AG04449 (cell line): ENCODE measurements at places on chromosomes 11 and 22.

DNA sequence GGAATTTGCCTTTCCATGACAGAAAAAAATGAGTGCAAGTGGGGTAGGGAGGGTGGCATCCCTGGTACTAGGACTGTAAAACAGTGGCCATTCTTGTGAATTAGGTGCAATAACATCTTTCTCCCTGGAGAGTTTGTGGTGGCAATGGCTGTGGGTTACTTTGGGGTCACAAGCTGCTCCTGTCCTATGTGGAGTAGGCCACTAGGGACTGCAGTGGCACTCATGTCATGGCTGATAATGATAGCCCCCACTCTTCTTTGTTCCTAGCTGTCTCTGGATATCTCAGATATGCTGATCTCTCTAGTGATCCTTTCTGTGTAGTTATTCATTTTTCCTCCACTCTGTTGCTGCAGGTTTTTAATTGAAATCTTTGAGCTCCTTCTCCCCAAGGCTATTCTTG lies 270.5 kb upstream of the CHORDC1 start:
- no peak for DNase-seq

DNA sequence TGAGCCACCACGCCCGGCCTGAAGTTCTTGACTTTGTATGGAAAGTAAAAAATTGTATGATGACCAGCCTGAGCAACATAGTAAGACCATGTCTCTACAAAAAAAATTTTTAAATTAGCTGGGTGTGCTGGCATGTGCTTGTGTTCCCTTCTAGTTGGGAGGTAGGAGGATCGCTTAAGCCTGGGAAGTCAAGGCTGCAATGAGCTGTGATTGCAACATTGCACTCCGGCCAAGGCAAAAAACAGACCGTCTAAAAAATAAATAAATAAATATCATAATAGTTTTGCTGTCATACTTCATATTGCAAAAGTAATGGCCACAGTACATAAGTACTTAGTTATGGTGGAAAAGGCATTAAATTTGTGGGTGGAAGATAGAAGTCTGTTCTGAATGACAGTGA lies 3.4 kb downstream of the AGBL2 start:
- DNase-seq = no peak

GRCh38 chr11:121389651-121390050 lies 62.5 kb upstream of the SORL1 start:
- DNase-seq = no peak

DNA sequence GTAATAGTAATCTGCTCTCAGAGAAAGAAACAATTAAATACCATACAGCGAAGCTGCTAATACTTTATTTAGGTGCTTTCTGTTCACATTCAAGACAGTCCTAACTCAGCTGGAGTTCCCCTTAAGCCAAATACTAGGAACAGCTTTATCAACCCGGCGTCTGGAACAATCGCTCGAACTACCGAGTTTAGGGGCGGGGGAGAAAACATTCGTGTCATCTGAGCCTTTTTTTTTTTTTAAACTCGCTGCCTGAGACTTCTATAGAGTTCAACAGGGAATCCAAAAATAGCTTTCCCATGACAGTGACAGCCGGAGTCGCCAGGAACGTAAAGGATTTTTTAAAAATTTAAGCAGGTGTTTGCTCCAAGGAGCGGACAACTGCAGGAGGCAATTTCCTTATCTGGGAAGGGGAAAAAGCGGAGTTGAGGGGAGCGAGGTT lies 852 bp downstream of the TRAF6 start:
- no peak for DNase-seq

GRCh38 chr11:106333678-106334077 lies 256.2 kb downstream of the AASDHPPT start:
- no peak for DNase-seq

GRCh38 chr11:111715142-111715816 lies 50.9 kb downstream of the PPP2R1B start:
- no peak for DNase-seq

GRCh38 chr22:20508815-20509271 lies 1.4 kb downstream of the MED15 start:
- no peak for DNase-seq

DNA sequence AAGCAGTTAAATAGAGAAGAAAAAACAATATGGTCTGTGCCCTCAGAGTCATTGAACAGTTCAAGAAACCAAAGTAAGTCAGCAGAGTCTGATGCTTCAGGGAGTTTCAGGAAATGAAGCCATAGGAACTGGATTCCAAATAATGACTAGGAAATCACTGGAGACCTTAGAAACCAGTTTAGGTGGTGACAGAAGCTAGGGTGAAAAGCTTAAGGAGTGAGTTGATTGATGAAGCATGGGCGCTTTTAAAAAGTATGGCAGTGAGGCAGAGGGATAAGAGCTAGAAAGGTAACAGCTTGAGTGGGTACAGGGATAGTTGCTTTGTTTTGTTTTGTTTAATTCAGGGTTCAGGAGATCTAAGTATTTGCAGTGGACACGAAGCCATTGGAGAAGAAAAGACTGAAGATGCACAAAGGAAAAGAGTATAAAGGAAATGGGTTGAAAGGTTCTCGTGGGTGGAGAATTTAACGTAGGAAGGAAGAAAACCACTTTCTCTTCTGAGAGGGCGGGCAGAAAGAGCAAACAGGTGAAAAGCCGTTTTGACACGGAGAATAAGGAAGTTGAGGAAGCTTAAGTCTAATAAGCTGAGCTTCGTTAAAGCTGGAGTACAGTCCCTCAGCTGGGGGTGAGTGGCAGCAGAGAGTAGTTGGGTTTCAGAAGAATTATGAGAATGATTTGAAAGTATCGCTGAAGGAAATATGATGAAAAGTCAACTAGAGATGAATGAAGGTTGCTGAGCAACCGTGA lies 14.8 kb downstream of the SGSM3 start:
- no peak for DNase-seq

DNA sequence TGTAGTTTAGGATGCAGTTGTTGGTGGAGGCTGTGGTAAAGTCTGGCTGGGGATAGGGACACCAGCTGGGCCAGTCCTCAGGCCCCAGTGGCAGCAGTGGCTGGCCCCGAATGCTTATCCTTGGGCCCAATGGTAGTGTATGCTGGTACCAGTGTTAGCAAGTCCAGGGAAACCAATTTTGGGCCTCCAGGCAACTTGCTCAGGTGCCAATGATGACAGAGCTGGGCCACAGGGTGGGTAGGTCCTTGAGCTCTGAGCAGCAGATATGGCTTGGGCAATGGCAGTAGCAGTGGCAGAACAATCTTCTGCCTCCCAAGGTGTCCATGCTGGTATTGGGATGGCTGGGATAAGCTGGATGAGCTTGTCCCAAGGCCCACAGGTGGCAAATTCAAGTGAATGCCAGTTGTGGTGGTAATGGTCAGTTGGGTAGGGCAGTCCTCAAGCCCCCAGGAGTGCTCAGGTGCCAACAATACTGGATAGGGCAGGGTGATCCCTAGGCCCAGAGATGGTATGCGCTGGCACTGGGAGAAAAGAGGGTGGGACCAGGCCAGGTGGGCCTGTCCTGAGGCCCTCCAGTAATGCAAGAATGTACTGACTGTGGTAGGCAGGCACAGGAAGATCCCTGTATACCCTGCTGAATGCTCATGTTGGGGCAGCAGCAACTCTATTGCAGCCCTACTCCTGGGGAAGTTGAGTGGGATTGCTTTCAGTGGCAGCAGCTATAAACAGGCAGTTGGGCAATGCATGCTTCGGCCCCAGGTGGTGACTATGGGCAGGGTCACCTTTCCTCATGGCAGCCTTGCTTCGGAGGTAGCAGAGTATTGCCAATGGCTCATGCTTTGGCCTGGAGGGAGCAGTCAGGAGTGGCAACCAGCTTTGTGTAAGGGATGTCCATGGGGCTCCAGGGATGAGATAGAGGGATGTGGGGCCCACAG lies 54.7 kb downstream of the KCNQ1OT1 start:
- no peak for DNase-seq

GRCh38 chr11:64742889-64743590 lies 902 bp downstream of the RASGRP2 start:
- no peak for DNase-seq

DNA sequence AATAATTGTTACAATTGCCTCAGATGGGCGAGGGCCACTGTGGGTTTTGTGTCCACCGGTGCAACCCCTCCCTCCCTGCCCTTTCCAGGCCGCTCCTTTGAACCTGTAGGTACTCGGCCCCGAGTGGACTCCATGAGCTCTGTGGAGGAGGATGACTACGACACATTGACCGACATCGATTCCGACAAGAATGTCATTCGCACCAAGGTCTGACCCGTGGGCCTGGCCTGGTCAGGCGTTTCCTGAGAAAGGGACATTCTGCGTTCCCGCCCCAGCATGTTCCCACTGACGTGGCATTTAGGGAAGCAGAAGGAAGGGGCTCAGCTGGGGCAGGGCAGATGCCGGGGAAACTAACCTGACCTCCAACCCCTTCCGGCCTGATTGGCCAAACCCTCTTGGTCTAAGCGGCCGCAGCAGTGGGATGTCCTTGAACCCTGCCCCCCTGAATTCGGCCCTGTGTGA lies 10.1 kb downstream of the SIDT2 start:
- DNase-seq = no peak

- no peak for DNase-seq
These were observed 628.2 kb downstream of the FAM181B start for GRCh38 chr11:82105331-82105998.

GRCh38 chr11:12882670-12883069 lies 126.4 kb upstream of the RASSF10 start:
- DNase-seq = no peak

GRCh38 chr11:134015556-134015955 lies 53.3 kb upstream of the JAM3 start:
- DNase-seq = no peak

- DNase-seq = no peak
These were observed 22.4 kb upstream of the C11orf96 start for GRCh38 chr11:43919852-43920597.

DNA sequence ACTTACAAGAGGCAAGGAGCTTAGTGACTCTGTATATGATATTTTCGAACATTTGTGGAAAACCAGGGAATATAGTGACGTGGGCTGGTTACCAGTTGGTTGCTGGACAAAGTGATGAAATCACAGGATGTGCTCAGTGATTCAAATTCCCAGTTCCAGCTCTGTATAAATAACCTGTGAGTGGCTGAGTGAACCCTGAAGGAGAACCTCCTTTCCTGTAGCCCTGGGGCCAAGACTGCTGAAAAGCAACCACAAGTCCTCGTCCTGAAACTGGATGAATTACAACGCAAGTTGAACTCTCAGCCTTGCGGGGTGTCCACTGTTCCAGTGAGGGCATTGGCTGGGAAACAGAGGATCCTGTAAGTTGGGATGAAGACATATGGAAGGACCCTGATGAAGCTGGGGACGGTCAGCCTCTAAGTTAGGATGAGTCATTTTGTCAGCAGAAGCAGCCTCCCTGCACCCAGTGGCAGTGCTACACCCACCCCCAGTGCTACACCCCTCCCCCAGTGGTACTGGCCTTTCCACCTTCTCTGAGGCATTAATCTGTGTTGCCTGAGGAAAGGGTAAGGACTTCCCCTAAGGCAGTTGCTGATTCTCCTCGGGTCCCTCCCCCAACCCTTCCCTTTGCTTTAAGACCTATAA lies 22.0 kb upstream of the CD81 start:
- DNase-seq = no peak

GRCh38 chr11:76281558-76281906 lies 75.2 kb upstream of the WNT11 start:
- no peak for DNase-seq

- no peak for DNase-seq
These were observed 10.9 kb downstream of the BMAL1 start for GRCh38 chr11:13288375-13289029.

DNA sequence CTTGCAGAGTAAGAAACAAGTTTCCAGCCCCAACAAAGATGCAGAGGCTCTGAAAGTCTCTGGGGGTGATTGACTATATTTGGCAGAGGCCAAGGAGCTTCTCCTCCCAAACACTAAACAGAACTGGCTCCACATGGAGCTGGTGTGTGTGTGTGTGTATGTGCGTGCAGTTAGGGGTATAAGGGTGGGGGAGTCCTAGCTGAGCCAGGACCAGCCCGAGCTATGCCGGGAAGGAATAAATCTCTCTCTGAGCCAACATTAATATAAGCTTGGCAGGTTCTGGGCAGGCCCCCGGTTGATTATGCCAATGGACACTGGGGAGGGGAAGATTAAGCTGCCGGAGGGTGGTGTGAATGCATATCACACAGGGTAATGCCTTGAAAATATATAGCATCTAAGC lies 324.2 kb downstream of the MIAT start:
- DNase-seq = no peak

DNA sequence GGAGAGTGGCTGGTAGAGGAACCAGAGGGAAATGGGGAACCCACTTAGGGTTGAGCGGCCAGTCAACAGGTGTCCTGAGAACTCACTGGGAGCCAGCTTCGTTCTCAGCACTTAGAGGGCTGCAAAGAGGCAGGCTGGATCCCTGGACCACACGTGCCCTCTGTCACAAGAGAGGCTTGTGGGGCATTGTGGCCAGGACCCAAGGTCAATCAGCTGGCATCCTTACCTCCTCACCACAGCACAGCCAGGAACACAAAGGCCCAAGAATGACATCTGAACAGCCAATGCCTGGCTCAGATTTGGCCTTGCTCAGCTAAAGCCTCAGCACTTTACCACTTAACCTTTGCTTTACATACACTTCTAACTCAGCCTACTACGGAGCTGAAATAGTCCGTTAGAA lies 7.4 kb downstream of the MAPK8IP1 start:
- DNase-seq = no peak

- DNase-seq = no peak
These were observed 31.8 kb downstream of the CNTF start for GRCh38 chr11:58654079-58654907.

GRCh38 chr11:85517272-85517671 lies 109.9 kb downstream of the DLG2 start:
- DNase-seq = no peak

DNA sequence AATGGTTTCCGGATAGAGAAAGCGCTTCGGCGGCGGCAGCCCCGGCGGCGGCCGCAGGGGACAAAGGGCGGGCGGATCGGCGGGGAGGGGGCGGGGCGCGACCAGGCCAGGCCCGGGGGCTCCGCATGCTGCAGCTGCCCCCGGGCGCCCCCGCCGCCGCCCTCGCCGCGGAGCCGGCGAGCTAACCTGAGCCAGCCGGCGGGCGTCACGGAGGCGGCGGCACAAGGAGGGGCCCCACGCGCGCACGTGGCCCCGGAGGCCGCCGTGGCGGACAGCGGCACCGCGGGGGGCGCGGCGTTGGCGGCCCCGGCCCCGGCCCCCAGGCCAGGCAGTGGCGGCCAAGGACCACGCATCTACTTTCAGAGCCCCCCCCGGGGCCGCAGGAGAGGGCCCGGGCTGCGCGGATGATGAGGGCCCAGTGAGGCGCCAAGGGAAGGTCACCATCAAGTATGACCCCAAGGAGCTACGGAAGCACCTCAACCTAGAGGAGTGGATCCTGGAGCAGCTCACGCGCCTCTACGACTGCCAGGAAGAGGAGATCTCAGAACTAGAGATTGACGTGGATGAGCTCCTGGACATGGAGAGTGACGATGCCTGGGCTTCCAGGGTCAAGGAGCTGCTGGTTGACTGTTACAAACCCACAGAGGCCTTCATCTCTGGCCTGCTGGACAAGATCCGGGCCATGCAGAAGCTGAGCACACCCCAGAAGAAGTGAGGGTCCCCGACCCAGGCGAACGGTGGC lies 15.7 kb downstream of the PIK3IP1 start:
- no peak for DNase-seq

DNA sequence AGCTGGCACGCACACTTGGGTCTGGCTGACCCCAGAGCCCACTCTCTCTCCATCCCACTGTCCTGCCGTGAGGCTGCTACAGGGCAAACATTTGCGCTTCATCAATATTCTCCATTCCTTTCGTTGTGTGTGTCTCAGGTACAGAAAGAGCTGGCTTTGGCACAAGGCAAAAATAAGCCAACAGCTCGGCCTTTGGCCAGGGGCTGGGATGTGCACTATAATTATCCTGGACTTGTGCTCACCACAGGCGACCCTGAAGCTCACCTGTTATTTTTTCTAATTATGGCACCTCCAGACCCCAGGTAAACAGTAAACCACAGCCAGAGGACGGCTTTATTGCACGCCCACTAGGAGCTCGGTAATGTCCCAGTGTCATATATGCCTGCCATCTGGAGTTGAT lies 10.9 kb downstream of the ZMAT5 start:
- DNase-seq = no peak
